ENCODE measurements at places on chromosomes 4 and X.

DNA sequence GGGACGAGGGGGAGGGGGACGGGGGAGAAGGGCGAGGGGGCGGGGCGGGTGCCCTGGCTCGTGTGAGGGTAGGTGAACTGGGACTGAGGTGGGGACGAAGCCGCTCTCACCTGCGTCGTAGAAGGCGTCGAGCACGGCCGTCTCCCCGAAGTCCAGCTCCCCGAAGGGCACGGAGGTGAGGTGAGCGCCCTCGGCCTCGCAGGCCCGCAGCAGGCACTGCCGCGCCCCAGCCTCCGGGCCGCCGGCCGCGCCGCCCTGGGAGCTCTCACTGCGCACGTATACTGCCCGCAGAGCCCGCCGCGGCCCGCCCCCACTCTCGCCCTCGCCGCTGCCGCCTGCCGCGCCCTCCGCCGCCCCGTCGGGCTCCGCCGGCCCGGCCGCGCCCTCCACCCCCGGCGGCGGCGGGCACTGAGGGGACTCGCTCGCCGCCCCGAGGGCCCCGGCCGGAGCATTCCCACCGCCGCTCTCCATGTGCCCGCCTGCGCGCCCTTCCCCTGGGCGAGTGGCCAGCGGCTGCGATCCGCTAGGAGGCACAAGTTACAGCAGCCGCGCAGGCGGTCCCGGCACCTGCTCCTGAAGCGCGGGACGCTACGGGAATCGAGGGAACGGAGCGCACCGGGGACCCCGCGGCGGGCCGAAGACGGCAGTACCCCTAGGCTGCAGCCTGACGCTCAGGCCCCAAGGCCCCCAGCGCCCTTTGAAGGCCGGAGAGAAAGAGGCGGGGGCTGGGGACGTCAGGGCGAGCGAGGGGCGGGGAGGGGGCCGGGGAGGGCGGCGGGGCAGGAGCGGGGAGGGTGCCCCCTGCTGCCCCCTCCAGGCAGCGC lies at the start of gene MAP3K15:
Gene MAP3K15 (minus strand): TSS at position 718 of the 824 bp plus-strand sequence. CDS start 247 bp downstream, at position 471.
- DNase-seq, result peak; percentile 24

GRCh38 chr4:47289805-47290204 lies 173.7 kb downstream of the COMMD8 start:
- DNase-seq, result no peak

- DNase-seq, result no peak
Observed at GRCh38 chr4:113825272-113825671, 63.7 kb upstream of the CAMK2D start.

DNA sequence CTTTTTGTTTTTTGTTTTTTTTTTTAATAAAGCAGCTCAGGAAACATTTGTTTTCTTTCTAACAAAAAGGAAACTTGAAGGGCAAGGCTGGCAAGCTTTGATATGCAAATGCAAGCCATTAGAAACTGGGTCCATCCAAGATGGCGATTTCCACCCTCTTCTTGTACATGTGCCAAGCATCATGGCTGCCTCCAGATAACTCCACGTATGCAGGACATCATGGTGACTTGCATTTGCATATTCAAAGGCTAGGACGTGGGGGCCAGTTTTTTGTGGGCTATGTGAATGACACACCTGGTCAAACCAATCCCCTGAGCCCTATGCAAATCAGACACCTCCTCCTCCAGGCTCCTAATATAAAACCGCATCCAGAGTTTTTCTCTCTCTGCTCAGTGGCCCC lies 692.6 kb downstream of the FAM133A start:
- no peak for DNase-seq

- DNase-seq, result no peak
Observed at GRCh38 chr4:94673961-94674360, 83.8 kb upstream of the BMPR1B start.

DNA sequence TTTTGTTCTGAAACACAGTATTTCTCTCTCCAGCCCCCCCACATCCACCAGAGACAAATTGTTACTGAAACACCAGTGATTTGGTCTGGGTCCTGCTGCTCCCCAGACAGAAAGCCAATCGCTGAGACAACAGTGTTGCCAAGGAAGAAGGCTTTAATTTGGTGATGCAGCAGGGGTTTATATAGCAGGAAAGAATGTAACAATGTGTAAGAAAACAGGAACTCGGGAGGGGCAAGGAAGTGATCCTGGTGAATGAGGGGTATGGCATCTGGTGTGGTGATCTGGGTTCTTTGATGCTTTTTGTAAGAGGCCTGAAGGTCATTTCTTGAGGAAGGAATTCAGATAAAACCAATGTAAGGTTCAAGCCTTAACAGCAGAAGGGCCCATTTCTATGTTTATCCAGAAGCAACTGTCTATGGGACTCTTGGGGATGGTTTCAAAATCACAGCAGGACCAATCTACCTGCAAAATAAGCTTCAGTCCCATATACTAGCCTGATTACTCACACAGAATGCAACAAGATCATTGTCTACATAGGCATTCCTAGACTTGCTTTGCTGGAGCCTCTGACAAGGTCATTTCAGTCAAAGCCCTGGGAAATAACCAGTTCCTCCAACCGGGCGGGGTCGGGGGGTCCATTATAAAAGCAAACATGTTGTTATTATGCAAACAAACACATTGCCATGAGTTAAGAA lies 445.2 kb upstream of the ZFP42 start:
- no peak for DNase-seq

GRCh38 chr4:176492646-176493302 lies 173.0 kb downstream of the SPCS3 start:
- no peak for DNase-seq

GRCh38 chr4:19531906-19532848 lies 719.5 kb upstream of the SLIT2 start:
- no peak for DNase-seq

DNA sequence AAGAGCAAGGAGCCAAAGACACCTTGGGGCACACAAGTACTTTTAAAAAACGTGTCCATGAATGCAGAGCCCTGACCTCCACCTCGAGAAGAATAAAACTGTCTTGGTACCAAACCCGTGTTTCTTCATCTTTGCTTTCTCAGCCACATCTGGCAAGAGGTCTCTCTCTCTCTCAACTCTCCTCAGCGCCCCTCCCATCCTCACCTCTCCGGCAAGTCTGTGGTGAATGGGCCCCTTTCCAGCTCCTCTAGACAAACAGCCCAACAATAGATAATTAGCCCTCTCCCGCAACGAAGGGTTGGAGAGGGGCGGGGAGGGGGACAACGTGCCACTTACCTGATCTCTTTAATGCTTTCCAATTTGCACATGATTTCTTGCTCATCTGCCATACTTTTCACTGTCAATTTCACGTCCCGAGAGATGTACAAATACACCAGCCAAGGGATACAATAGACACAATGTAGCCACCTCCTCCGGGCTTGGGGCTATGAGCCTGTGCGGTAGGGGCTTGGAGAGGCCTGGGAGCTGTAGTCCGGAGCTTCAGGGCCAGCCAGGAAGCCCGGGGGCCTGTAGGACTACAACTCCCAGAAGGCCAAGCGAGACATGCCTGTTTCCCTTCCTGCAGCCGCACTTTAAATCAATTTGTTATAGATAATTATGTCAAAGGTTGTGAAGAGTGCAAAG lies at the start of gene ZC4H2:
Gene ZC4H2 (minus strand): TSS at position 462 of the 684 bp plus-strand sequence. CDS start 73 bp downstream, at position 389.
- DNase-seq, result peak; percentile 46

DNA sequence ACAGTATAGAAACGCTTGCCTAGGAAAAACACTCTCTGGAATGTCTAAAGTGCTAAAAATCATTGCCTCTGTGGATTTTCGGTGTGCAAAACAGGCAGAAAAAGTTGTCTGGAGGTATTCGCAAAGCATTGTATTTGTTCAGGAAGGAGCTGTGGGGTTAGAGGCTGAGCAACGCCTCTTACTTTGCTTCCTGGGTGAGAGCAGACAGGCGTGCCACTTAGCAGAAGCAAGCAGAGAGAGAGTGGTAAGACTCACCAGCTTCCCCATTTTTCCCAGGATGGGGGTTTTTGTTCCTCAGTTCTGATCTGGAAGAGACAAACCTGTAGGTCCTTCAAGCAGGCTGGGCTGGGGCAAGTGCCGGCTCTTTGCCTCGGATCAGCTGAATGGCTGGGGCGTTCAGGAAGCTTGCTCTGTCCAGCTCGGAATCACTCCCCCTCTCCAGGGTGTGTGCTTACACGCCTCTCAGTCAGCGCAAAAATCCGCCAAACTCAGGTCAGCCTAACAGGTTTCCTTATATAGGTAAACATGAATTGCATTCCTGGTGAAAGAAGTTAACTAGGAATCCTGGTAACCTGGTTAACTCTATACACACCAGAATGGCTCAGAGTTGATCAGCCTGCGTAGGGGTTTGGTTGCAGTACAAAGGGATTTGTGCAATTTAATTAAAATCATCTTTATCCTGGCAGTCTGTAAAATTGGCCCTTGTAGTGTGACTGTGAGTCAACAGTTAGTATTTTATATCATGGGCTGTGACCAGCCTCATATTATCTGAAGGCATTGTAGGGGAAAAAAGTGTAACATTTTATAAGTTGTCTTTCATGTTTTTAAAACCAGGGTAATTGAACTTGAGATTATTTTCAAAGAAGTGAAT lies 213.1 kb upstream of the MID1 start:
- DNase-seq, result peak; percentile 15

GRCh38 chrX:44922980-44923379 lies 50.0 kb downstream of the KDM6A start:
- no peak for DNase-seq

GRCh38 chr4:61666244-61666643 lies 466.1 kb downstream of the ADGRL3 start:
- DNase-seq, result no peak

DNA sequence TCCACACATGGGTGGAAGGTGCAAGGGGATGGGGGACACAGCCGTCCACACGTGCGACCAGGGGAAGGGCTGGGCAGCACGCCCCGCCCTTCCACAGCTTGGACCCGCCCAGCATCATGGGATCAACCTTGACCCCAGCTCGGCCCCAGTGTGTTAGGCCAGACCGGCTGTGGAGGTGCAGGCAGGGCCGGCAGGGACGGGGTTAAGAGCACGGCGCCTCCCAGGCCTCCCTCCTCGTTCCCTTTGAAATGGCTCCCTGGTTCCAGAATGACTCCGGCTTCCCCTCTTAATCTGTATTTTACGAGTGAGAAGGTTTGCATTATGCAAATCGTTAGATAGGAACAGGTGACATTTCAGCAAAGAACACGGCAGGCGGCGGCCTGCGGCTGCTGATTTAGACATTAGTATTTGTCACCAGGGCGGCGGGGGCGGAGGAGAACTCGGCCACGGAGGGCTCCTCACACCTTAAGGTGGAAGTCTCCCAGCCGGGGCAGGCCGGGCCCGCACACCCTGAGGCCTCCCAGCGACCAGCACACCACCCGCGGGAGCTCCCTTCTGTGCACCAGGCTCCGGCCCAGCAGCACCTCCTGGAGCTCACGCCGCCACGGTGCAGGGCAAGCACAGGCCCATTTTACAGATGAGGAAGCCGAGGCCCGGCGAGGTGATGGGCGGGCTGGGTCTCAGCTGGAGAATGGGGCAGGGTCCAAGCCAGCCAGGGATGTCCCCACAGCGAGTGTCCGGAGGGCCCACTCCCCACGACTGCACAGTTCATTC lies 116.1 kb downstream of the FAM53A start:
- DNase-seq, result no peak

DNA sequence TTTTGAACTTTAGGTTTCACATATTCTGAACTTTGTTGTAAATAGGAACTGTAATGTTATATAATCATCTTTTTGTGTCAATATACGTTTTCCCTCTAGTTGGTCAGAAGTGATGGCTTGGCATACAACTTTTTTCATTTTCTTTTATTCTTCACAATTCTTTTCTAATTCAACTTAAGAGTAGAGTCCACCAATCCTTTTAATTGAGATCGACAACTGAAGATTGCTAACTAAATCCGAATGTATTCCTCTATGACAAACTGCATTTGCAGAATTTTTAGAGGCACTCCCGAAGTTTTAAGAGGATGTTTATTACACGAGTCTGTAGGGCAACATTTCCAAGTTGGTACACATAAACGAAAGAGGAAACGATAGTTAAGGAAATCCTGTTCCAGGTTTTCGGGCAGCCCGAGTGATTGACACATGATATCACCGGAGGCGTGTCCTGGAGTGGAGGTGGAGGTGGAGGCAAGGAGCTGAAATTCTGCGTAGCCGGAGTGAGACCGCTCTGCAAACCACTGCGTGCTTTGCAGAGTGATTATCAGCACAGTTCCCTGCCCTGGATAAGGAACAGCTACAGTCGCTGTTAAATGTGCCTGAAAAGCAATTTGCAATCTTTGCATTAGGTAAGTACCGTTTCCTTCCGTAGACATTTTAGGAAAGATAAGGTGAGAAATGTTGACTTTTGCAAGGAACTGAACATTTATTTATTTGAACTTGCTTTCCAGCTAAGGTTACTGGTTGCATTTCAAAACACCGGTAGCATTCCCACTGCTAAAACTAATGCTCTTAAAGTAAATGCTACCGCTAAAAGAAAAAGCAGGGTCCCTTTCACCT lies at the start of gene SPRY1:
Gene SPRY1 (plus strand): TSS at position 489 of the 837 bp plus-strand sequence. CDS start 4,797 bp downstream, outside the sequence.
- peak; percentile 60 for DNase-seq

GRCh38 chr4:145189981-145190380 lies 9.6 kb upstream of the OTUD4 start:
- DNase-seq, result no peak

- DNase-seq, result no peak
Observed at GRCh38 chr4:80255329-80256095, 11.0 kb upstream of the FGF5 start.

- DNase-seq, result no peak
Observed at GRCh38 chrX:148203531-148203930, 222.4 kb downstream of the FMR1NB start.

GRCh38 chrX:137748827-137749226 lies 182.9 kb downstream of the ZIC3 start:
- no peak for DNase-seq

DNA sequence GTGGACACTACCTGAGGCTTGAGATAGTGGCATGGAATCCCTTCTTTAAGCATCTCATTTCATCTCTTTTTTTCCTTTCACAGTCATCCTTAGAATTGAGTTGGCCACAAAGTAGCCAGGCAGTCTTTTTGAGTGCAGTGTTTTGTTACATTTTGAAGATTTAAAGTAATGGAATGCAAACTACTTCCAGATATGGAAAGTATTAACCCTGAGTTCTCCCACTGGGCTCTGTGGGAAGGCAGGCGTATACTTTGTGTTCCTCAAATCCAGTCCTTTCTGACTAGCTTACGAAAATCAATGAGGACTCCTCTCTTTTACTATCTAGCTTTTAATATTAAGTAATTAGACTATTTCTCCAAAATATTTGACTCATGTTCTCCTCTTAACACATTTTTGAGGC lies 29.9 kb downstream of the PCDH10 start:
- no peak for DNase-seq

DNA sequence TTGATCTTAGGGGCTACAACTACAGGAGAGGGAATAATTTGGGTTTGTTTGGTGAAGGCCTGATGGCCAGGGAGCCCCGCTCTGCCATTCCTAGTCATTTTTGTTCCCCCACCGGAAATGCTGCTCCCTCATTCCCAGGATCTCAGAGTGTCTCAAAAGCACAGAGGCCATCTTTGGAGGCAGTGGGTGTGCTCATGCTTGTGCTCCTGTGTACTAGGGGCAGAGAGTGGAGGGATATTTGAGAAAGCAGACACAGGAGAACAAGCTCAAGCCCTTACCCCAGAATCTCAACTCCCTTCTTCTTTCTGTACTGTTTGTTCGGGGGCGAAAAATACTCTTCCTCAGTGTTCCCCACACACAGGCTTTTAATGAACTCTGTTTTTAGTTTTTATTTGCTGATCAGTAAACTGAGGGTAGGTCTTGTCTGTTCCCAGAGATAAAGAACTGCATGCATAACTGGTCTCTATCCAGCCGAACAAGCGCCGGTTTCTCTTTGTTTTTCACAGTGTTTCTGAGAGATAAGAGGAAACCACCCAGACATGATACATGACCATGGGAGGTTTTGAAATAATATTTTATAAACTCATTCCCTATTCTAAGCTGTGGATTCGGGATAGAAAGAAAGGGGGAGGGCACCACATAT lies 32.9 kb upstream of the XK start:
- no peak for DNase-seq

GRCh38 chr4:66571145-66571695 lies 900.9 kb upstream of the EPHA5 start:
- DNase-seq, result no peak
